OCI-M1 (cell line): ENCODE measurements at places on chromosomes 11 and 22.

- peak; percentile 69 for DNase-seq
Observed at GRCh38 chr11:119339589-119340334, 921 bp downstream of the C1QTNF5 start.

DNA sequence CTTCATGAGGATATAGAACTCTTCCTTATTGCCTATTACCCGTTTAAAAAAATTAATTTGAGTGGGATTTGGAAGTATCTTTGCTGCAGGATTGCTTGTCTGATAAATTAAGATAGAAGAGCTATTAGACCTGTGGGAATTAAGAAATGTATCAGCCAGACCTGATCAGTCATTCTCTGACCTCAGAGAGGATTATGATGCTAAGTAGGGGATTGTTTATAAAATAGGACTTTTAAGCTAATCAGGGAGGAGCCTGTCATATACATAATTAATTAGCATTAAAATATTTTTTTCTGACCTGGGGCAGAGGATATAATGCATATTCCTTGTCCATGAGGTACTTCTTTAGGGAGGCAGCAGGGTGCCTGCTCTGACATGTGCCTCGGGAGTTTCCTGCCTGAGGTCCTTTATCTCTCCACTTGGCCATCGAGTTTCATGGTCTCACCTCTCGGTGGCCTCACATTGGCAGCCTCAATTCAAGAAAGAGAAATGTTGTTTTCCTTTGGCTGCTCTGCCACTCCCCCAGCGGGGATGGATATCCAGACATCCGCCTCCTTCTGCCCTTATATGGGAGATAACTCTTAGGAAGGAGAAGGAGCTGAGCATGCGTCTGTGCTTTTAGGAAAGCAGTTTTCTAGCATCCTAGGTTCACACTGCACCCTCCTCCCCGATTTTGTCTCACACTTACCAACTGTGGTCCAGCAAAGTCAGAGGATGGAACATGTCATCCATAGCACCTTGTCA is 41.1 kb downstream of the DIXDC1 start:
- peak; percentile 39 for DNase-seq

DNA sequence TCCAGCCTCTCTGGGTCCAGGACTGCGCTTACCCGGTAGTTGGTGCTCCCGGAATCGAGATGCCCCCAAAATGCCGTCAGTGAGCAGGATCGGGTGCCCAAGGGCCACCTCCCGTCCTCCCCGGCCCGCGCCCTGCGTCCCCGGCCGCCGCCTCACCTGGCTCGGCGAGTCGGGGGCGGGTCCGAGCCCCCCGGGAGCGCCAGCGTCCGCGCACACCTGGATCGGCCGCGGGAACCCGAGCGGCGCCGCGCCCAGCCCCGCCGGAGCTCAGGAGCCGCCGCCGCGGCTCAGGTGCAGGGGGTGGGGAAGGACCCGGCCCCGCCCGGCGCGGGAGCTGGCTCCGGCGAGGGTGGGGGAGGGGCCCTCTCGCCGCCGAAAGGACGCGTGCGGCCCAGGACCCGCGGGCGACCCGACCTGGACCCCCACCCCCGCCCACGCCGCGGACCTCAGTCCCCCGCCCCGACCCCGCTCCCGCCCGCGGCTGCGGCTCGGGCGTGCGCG is at the start of gene SHANK2:
Gene SHANK2, minus strand, starts transcription at position 309 of the 501 bp plus-strand sequence. CDS start 105,251 bp downstream, outside the sequence.
- no peak for DNase-seq

DNA sequence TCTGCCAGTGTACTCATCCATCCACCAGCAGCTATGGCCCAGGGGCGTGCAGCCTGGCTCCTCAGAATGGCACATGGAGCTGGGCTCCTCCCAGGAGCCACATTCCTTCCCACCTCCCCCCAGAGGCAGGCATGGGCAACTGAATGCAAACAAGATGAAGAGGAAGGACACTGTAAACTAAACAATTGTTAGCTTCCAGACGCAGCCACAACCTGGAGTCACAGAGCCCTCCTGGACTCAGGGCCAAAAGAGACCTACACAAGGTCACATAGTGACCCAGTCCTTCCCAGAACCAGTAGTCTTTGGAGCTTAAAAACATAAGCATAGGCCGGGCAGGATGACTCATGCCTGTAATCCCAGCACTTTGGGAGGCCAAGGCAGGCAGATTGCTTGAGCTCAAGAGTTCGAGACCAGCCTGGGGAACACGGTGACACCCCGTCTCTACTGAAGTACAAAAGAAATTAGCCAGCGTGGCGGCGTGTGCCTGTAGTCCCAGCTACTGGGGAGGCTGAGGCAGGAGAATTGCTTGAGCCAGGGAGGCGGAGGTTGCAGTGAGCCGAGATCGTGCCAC is 30.7 kb upstream of the CLDN5 start:
- DNase-seq, result no peak

- no peak for DNase-seq
Observed at GRCh38 chr11:67466962-67467771, 1.9 kb downstream of the TMEM134 start.

GRCh38 chr22:38320605-38321402 is 3.6 kb upstream of the CSNK1E start:
- DNase-seq, result no peak

GRCh38 chr22:50303848-50304527 is 3.5 kb downstream of the PLXNB2 start:
- DNase-seq, result peak; percentile 9

- no peak for DNase-seq
Observed at GRCh38 chr11:77188633-77189491, 60.8 kb downstream of the MYO7A start.

DNA sequence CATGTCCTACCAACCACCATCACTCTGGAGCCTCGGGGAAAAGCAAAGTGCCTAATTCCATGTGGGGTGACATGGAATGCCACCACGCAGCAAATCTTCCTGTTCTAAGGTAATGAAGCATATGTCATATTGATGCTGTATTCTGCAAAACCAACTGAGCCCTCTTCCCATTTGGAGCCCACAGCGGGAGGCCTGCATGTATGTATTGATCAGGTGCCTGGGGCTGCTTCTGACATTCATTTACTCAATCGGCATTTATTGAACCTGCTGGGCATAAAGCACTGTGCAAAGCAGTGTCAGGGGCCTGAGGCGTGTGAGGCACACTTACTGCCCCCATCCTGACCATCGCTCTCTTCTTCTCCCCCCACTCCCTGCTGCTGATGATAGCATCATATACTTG is 39.1 kb downstream of the ANKK1 start:
- no peak for DNase-seq

DNA sequence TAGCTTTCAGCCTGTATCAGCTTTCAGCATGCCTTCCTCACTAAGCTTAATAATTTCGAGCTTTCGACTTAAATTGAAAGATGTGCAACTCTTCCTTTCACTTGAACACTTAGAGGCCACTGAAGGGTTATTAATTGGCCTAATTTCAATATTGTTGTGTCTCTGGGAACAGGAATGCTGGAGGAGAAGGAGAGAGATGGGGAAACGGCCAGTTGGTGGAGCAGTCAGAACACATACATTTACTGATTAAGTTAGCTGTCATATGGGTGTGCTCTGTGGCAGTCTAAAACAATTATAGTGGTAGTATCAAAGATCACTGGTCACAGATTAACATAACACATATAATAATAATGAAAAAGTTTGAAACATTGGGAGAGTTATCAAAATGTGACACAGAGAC is 106.2 kb downstream of the LRRC32 start:
- peak; percentile 76 for DNase-seq

- DNase-seq, result peak; percentile 88
Observed at GRCh38 chr22:28560046-28560742, 119.4 kb downstream of the TTC28 start.

DNA sequence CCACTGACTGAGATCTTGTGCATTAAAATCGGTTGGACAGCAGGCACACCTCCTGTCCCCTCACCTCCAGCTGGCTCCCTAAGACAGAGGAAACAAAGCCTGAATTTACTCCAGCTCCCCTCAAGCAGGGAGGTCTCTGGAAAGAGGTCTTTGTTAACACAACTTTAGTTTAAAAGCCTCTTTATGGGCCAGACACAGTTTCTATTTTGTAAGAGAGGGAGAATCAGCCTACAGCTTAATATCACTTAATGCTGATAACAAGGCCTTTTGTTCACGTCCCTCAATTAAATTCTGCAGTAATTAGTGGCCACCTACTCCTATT is 36.3 kb downstream of the PLEKHA7 start:
- DNase-seq, result no peak

- DNase-seq, result no peak
Observed at GRCh38 chr22:26981111-26981510, 323.7 kb downstream of the MIAT start.

- no peak for DNase-seq
Observed at GRCh38 chr11:4665424-4665823, 21.6 kb downstream of the OR51E1 start.

GRCh38 chr11:62324731-62325556 is 12.3 kb upstream of the ASRGL1 start:
- DNase-seq, result peak; percentile 76

- DNase-seq, result peak; percentile 7
Observed at GRCh38 chr22:41239443-41240128, 1.1 kb downstream of the CHADL start.

GRCh38 chr11:128323381-128323780 is 264.0 kb downstream of the ETS1 start:
- no peak for DNase-seq

DNA sequence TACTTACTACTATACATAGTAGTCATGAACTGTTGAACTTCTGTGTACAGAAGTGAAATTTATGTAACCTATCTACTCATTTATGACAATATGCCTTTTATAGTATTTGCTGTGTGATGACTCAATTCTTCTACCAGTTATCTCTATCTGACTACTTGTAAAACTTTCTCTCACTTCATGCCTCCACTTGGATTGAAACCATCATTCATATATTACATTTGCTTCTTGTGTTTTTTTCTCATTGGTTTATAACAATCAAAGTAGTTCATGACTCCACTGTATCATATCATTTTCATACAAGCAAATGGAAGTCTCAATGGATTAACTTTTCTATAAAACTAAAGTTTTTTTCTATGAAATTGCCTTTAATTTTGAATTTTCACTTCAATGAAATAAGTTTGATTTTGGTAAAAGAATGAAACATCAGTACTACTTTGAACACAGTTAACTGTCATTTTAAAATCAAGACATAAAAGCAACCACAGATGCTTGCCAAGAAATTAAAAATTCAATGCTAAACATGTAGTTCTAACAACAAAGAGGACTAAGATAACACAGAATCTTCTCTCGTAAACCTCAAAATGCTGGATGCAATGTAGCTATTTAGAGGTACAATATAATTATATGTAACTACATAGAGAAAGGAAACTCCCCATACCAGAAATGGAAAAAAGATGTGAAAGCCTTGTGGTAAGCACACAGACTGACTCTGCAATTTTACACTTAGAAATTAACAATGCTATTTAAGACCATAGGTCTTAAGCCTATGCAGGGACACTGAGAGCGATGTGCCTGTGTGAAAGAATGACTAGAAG is 27.6 kb upstream of the EXPH5 start:
- DNase-seq, result no peak

GRCh38 chr22:50696251-50696798 is 23.7 kb downstream of the SHANK3 start:
- DNase-seq, result no peak

GRCh38 chr11:86062719-86063118 is 6.2 kb downstream of the PICALM start:
- DNase-seq, result peak; percentile 83

GRCh38 chr22:50009251-50009650 is 3.3 kb downstream of the IL17REL start:
- DNase-seq, result no peak

DNA sequence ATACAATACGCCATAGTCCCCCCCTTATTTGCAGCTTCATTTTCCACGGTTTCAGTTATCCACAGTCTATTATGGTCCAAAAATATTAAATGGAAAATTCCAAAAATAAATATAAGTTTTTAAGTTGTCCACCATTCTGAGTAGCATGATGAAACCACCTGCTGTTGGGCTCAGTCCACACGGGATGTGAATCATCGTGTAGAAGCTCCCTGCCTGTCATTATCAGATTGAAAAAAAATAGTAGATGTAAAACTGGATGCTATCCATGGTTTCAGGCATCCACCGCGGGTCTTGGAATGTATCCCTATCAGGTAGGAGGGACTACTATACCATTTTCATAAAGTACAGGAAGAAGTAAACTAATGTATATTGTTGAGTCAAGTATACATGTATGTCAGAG is 127.4 kb downstream of the TTC17 start:
- no peak for DNase-seq

- no peak for DNase-seq
Observed at GRCh38 chr11:60873533-60873932, 6.2 kb downstream of the ZP1 start.

GRCh38 chr22:22928666-22929380 is 41.2 kb downstream of the IGLL5 start:
- DNase-seq, result peak; percentile 42

- no peak for DNase-seq
Observed at GRCh38 chr11:26841818-26842473, 120.1 kb upstream of the SLC5A12 start.

- no peak for DNase-seq
Observed at GRCh38 chr11:67588136-67588503, 4.5 kb downstream of the GSTP1 start.

DNA sequence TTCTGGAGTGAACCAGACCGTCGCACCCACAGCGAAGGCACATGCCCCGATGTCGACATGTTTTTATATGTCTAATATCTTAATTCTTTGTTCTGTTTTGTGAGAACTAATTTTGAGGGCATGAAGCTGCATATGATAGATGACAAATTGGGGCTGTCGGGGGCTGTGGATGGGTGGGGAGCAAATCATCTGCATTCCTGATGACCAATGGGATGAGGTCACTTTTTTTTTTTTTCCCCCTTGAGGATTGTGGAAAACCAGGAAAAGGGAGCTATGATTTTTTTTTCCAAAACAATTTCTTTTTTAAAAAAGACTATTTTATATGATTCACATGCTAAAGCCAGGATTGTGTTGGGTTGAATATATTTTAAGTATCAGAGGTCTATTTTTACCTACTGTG is 49.2 kb upstream of the OR4B1 start:
- DNase-seq, result no peak

- DNase-seq, result no peak
Observed at GRCh38 chr11:3182462-3182852, 17.3 kb upstream of the OSBPL5 start.

- no peak for DNase-seq
Observed at GRCh38 chr11:124214027-124214426, 26.9 kb upstream of the OR8G1 start.

- no peak for DNase-seq
Observed at GRCh38 chr11:132925825-132926469, 606.4 kb downstream of the OPCML start.

GRCh38 chr11:66843776-66844495 is 695 bp downstream of the RCE1 start:
- peak; percentile 24 for DNase-seq

DNA sequence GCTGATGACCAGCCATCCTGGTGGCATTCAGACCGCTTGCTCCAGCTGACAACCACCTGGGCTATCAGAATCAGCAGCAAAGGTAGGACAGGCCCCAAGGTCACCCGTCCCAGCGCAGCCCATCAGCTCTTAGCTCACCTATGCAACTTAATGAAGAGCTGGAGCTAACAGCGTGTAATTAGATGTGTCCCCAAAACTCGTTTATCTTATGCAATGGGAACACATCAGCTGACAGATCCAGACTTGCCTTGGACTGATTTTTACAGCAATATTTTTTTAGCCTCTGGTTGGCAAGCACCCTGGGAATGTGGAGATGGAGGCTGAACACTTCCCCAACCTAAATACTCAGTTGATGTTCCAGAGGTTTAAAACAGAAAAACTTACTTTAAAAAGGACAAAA is 76.0 kb downstream of the PACSIN2 start:
- no peak for DNase-seq

GRCh38 chr11:63961608-63962412 is 12.6 kb upstream of the COX8A start:
- DNase-seq, result no peak
